ENCODE measurements at places on chromosomes 16 and 17.

GRCh38 chr17:76969598-76970172 is 101.5 kb downstream of the MGAT5B start:
- DNase-seq: no peak

GRCh38 chr17:4673986-4674684 is 29.8 kb downstream of the PELP1 start:
- no peak for DNase-seq

DNA sequence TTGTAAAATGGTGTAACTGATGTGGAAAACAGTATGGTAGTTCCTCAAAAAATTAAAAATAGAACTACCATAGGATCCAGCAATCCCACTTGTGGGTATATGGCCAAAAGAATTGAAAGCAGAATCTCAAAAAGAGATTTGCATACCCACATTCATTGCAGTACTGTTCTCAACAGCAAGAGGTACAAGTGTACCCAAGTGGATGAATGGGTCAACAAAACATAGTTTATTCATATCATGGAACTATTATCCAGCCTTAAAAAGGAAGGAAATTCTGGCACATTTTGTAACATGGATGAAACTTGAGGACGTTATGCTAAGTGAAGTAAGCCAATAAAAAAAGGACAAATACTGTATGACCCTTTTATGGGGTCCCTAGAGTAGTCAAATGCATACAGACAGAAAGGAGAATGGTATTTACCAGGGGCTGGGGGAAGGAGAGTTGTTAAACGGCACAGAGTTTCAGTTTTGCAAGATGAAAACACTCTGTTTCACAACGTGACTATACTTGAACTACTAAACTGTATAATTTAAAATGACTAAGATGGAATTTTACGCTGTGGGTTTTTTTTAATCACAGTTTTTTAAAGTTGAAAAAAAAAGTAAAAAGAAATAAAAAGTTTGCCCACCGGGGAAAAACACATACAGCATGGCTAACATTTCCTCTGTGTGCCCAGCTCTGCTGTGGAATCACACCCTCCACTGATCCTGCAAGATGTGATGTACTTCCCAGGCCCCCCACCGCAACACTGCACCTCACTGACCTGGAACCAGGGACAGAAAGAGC is 6.1 kb downstream of the TVP23A start:
- DNase-seq: no peak

DNA sequence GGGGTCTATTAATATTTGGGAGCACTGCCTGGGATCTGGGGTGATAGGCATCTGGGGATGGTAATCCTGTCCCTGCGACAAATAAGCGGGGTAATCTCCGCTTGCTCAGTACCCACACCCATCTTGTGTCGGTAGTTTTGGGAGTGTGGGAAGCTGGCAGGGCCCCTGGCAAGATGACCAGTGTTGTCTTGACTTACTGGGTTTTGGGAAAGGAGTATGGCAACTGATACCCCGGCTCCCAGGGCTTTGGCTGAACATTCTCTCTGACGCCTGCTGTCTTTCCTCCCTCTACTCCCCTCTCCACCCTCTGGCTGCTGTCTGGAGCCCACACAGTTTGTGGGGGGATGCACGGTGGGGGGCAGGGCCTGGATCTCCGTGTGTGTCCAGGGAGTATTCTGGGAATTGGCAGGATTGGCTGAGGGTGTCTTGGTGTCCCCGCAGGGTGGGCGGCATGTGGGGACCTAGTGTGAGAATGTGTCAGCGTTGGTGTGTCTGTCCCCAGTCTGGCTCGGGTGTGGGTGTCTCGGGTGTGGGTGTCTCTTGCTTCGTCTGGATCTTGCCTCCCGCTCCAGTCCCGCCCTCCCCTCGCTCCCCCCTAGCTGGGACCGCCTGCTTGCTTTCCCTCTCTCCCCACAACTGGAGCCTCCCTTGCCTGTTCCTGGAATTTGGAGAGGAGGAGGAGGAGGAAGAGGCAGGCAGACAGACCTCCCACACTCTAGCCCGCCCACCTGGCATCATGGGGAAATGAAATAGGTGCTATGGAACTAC is 12.0 kb downstream of the RARA start:
- no peak for DNase-seq

DNA sequence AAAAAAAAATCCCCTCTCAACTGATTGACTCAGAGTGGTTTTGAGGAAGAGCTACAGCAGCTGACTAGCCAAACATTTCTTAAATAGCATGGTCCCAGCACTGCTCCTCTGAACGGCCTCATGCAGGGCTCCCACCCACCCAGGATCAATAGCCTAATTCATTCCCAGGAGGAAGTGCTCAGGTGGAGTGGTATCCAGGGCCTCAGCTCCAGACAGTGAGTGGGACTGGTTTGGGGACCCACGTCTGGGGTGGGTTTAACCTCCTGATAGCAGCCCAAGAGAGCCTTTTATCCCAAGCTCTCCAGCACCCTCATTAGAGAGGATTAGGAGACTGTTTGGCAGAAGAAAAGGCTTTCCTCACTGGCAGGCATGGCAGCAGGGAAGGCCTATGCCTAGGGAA is 68.5 kb upstream of the CDH5 start:
- DNase-seq: no peak

All from NK-92 treated with Interleukin-12 subunit alpha and Interleukin-12 subunit beta, amount 100 ng/mL, for 24 hours (cell line).